Temporal lobe (tissue), 4 donors: ENCODE measurements at places on chromosomes 2 and 18. TPM values are rescaled to one million over a fixed set of nuclear protein-coding genes. Genes with fewer than 3 reads are reported as not detected.

RPRM gene
- total RNA-seq: 101 TPM

ZBTB7C gene
- total RNA-seq: 2.0 TPM

CYP26B1 gene
- 3.7 TPM for total RNA-seq

ERMN gene
- under 0.01 TPM for total RNA-seq

RIF1 gene
- total RNA-seq: 76.2 TPM

TRMT61B gene
- total RNA-seq: 21.4 TPM

ABHD1 gene
- not detected for total RNA-seq

TACR1 gene
- total RNA-seq: 1.7 TPM

KCNG3 gene
- 0.49 TPM for total RNA-seq

TMEM127 gene
- total RNA-seq: 16.0 TPM

ELOA2 gene
- not detected for total RNA-seq

ENOSF1 gene
- total RNA-seq: 4.7 TPM

CFAP53 gene
- total RNA-seq: 0.74 TPM

EN1 gene
- not detected for total RNA-seq

MEIS1 gene
- total RNA-seq: 11.1 TPM

RIT2 gene
- total RNA-seq: 16.0 TPM

PCARE gene
- total RNA-seq: under 0.01 TPM

HOXD4 gene
- not detected for total RNA-seq

C1QL2 gene
- total RNA-seq: 4.4 TPM

AKAIN1 gene
- total RNA-seq: 2.5 TPM

AGXT gene
- not detected for total RNA-seq

GPR35 gene
- 0.98 TPM for total RNA-seq

THSD7B gene
- total RNA-seq: 12.3 TPM

SLC40A1 gene
- 18.4 TPM for total RNA-seq

KIF5C gene
- total RNA-seq: 366 TPM

LYPD1 gene
- total RNA-seq: 24.1 TPM

SLC9A2 gene
- 0.49 TPM for total RNA-seq

GALR1 gene
- total RNA-seq: under 0.01 TPM

COL3A1 gene
- total RNA-seq: 105 TPM

ASXL3 gene
- total RNA-seq: 91.7 TPM

B3GNT7 gene
- 0.98 TPM for total RNA-seq

SLC23A3 gene
- not detected for total RNA-seq

MTERF4 gene
- 25.3 TPM for total RNA-seq

CCDC68 gene
- 1.2 TPM for total RNA-seq

POTEJ gene
- not detected for total RNA-seq

LIPG gene
- total RNA-seq: 11.8 TPM

ANKRD30B gene
- total RNA-seq: not detected

C2orf81 gene
- 1.2 TPM for total RNA-seq

WDFY1 gene
- 33.7 TPM for total RNA-seq

TNFRSF11A gene
- under 0.01 TPM for total RNA-seq

PLEK gene
- total RNA-seq: 1.7 TPM

CTAGE1 gene
- not detected for total RNA-seq

C2orf66 gene
- total RNA-seq: 0.25 TPM

DNAH7 gene
- total RNA-seq: 10.3 TPM

SGPP2 gene
- total RNA-seq: 1.2 TPM
